Type B pancreatic cell (in vitro differentiated cells): ENCODE measurements at places on chromosomes 1 and 21.

DNA sequence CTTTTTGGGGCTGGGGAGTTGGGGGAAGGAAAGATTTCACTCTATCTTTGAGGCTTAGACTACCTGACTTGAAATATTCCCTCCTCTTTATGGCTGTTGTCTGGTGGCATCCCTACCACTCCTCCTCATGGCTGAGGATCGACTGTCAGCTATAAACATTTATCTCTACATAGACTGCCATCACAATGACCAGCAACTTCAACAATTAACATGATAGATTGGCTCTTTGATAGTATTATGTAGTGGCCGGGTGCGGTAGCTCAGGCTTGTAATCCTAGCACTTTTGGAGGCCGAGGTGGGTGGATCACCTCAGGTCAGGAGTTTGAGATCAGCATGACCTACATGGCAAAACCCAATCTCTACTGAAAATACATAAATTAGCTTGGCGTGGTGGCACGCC, 72.4 kb downstream of the GABPA start:
- no peak for DNase-seq

GRCh38 chr1:199399996-199400724, 627.4 kb upstream of the NR5A2 start:
- DNase-seq = no peak

DNA sequence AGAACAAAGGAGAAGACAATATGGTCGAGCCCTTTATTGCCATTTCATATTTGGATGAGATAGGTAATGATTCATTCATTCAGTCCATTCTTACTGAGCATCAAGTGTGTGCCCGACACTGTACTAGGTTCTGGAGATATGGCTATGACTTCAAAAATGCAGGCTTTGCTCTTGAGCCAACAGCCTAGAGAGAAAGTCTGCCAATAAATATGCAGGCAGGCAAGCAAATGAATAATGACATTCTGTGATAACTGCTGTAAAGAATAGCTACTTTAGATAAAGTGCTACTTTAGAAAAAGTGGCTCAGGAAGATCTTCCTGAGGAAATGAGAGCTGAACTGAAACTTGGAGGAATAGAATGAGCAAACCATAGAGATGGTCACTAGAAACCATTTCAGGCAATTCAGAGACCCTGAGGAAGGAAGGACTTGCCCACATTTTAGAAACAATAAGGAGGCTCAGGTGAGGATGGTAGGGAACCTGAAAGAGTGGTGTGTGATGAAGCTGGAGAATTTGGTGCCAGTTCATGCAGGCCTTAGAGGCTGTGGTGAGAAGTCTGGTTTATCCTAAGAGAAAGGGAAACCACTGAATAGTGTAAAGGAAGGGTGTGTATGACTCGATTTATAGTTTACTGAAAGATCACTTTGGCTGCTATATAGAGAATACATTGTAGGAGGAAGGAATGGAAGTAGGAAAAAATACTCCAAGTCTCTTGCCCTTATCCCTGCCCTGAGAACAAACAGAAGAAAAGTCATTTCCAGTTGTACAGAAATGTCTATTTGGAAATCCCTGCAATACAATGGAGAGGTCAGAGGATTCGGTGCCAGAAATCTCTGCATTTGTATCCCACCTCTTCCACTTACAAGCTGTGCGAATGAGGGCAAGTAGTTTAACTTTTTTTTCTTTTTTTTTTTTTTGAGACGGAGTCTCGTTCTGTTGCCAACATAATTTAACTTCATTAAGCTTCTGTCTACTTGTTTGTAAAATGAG, 167.9 kb downstream of the VPS13D start:
- no peak for DNase-seq

DNA sequence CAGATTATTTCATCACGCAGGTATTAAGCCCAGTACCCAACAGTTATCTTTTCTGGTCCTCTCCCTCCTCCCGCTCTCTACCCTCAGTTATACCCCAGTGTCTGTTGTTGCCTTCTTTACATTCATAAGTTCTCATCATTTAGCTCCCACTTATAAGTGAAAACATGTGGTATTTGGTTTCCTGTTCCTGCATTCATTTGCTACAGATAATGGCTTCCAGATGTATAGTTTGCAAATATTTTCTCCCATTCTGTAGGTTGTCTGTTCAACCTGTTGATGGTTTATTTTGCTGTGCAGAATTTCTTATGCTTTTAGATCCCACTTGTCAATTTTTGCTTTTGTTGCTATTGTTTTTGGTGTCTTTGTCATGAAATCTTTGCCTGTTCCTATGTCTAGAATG, 21.1 kb upstream of the KCNH1 start:
- no peak for DNase-seq

GRCh38 chr21:41068967-41069642, 98.9 kb upstream of the BACE2 start:
- DNase-seq = peak; percentile 93

DNA sequence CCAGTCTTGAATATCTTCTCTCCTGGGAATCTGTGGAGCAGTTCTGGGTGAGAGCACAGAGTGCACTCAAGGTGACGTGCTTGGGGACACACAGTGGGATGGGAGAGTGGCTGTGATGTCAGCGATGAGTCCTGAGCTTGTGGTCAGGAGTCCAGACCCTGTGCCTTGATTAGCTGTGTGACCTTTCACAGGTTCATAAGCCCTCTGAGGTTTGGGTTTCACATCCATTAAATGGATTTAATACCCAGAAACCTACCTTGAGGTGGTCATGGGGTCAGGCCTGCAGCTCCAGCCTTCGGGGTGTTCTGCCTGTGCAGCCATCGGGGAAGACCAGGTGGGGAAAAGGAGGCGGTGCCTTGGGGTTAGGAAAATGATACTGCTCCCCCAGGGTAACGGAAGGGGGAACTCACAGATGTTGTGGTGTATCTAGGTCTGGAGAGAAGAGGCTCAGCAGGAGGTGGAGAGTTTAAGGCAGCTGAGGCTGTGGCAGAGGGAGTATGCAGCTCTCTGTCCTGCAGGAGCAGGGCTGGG, 38.5 kb upstream of the ETV3 start:
- DNase-seq = no peak

DNA sequence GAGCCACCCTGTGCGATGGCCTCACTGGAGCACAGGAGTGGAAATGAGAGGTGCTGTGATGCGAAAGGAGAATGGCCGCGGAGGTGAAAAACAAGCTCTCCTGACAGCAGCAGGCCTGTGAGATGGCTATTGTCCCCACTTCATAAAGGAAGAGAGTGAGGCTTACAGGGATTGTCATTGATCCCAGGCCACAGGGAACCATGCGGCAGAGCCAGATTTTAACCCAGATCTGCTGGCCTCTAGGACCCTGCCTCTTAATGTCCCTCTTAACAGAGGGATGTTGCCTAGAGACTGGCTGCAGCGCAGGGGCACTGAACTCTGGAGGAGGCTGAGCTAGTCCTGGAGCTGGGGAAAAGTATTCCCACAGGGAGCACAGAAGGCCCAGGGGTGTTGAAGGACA, 3.1 kb upstream of the SYTL1 start:
- no peak for DNase-seq

- DNase-seq = no peak
Observed at GRCh38 chr1:233791721-233792120, 112.8 kb upstream of the SLC35F3 start.

DNA sequence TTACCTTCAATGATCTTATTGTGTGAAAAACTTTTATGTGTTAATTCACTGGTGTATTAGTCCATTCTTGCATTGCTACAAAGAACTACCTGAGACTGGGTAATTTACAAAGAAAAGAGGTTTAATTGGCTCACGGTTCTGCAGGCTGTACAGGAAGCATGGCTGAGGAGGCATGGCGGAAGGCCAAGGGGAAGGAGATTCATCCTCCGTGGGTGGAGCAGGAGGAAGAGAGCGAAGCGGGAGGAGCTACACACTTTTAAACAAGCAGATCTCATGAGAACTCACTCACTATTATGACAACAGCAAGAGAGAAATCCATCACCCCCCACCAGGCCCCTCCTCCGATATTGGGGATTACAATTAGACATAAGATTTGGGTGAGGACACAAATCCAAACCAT, 44.2 kb upstream of the RGS7 start:
- DNase-seq = no peak

DNA sequence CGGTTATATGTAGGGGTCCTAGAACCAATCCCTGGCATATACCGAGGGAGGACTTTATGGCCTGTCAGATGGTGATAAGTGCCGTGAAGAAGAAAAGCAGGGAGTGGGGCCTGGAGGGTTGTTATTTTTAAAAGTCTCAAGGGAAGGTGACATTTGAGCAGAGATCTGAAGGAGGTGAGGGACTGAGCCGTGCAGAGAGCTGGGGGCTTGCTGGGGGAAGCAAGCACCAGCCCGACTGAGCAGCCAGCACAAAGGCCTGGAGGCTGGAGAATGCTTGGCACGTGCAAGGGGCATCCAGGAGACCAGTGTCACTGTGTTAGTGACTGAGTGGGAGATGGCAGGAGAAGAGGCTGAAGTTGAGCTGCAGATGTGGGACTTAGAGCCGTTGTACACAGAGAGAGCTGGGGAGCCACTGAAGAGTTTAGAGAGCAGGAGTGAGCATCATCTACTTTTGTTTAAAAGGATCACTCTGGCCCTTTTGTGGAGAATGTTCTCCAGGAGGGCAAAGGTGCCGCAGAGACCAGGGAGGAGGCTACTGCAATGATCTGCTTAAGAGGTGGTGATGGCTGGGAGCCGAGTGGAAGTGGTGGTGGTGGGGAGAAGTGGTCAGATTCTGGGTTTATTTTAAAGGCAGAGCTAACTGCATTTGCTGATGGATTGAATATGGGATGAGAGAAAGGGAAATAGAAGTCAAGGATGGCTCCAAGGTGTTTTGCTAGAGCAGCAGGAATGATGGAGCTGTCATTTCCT, 31.2 kb downstream of the PTPRU start:
- DNase-seq = no peak

GRCh38 chr1:155979597-155980343, 1.4 kb upstream of the ARHGEF2 start:
- no peak for DNase-seq

- DNase-seq = no peak
Observed at GRCh38 chr1:11187000-11187399, 2.2 kb upstream of the ANGPTL7 start.

- DNase-seq = no peak
Observed at GRCh38 chr1:208121813-208122364, 122.3 kb downstream of the PLXNA2 start.

DNA sequence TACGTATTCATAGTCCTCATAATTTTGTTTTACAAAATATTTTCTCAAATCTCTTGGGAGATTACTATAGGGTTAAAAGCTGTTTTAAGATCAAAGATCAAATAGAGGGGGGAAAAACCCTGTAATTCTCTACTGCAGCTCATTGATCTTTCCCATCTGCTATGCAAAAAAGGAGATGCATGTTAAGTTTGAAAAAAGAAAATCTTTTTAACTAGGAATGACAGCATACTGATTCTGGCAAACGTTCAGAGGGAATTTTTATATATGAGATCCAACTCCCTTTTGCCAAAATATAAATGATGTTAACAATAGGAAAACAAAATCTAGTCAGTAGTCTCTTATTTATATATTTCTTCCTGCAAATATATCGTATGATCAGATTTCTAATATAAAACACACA, 69.1 kb downstream of the SMYD3 start:
- no peak for DNase-seq

GRCh38 chr1:230495891-230496385, 69.8 kb upstream of the PGBD5 start:
- no peak for DNase-seq

- DNase-seq = no peak
Observed at GRCh38 chr1:110545492-110545891, 26.5 kb upstream of the KCNA10 start.

DNA sequence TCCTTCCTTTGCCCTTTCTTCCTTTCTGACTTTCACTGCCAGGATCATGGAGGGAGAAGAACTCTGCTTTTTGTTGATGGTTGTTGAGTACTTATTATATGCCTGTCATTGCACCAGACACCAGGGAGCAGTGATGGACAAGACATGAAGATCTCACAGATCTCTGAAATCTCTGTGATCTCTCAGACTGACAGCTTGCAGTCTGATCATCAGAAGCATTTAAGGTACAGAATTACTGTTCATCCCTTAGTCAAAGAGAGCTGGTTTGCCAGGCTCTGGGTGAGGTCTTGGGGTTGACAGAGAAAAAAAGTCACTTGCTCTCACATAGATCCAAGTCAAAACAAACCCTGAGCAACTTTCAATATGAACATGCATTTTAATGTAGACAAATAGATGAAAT, 299.5 kb upstream of the FMN2 start:
- DNase-seq = no peak

DNA sequence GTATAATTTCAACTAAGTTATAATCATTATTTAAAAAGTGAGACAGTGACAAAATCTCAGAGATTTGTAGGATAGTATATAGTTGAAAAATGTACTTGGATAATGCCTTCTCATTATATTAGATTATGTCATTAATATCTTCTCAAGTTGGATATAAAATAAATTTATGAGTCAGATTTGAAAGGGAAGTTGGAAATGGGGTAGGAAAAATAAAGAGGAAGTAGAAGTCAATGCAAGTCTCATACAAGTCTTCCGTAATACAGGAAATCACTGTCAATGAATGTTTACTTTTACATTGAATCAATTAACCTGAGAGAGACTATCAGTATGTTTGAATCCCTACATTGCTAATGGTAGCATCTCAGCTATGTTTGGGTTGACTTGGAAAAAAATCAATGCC, 16.2 kb upstream of the RNPC3 start:
- no peak for DNase-seq

- no peak for DNase-seq
Observed at GRCh38 chr1:21703318-21703963, 34.3 kb upstream of the RAP1GAP start.

DNA sequence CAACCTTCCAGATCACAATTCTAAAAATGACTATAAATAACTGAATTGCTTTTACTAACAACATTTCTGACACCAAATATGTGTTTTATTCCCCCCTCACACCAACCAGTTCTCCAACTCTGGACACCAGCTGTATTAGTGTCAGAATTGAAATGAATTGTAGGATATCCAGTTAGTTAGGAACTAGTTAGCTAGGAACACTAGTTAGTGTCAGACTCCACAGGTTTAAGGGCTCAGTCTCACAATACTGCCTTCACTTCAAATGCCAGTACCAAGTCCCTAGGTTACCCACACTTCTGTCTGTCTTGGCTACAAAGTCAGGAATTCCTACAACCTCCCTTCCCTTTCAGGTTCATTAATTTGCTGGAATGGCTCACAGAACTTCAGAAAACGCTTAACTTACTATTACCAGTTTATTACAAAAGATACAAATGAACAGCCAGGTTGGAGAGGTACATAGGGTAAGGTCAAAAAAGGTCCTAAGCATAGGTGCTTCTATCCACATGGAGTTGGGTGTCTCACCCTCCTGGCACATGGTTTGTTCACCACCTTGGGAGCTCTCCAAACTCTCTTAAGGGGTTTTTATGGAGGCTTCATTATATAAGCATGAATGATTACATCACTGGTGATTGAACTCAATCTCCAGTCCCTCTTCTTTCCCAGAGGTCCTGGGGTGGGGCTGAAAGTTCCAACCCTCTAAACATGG, 4.2 kb downstream of the STXBP3 start:
- no peak for DNase-seq

- DNase-seq = no peak
Observed at GRCh38 chr21:42254651-42255601, 36.0 kb downstream of the ABCG1 start.
